ENCODE measurements at places on chromosomes 4 and X. TPM values are rescaled to one million over a fixed set of nuclear protein-coding genes. Genes with fewer than 3 reads are reported as not detected.

- H3K4me3 ChIP-seq, result no peak overlapping the region
- peaks cover 14% of the 10 kb centered on the region for H3K27me3 ChIP-seq
- H3K4me1 ChIP-seq, result no peaks in the 10 kb centered on the region
Measured at GRCh38 chrX:153365670-153366069, 31.7 kb downstream of the ZNF275 start.

TMPRSS11F gene
- polyA plus RNA-seq, result not detected

DNA sequence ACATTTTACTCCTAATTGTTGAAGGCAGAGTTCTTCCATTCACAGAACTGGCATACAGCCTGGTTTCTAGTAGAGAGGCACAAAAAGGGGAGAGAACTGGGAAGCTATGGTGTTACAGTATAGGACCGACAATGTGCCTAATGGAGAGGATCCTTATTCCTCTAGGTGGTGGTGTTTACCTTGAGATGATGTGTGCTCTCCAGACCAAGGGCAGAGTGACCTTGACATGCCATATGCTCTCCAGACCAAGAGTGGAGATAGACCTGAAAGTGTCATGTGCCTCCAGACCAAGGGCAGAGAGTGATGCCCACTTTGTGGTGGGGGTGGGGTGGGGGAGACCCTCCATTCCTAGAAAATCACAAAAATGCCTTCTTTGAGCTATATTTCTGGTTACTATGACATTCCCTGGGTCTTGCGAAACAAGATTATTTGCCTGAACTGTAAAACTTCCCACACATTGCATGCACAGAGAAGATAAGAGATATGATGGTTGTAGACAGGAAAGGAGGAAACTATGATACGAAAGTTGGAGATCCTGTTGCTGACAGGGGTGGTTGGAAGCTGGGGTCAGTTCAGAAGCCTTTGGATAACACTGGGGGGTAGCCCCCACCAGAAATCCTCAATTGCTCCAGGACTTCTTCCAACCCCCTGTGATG is 119.7 kb downstream of the TEX13C start:
- no peaks in the 10 kb centered on the region for H3K36me3 ChIP-seq
- no peak overlapping the region for H3K27ac ChIP-seq
- H3K27me3 ChIP-seq, result no peaks in the 10 kb centered on the region
- no peaks in the 10 kb centered on the region for H3K4me1 ChIP-seq
- no peak overlapping the region for H3K4me3 ChIP-seq

- H3K4me3 ChIP-seq, result no peak overlapping the region
- H3K36me3 ChIP-seq, result peaks cover 11% of the 10 kb centered on the region
- H3K4me1 ChIP-seq, result no peaks in the 10 kb centered on the region
- no peak for DNase-seq
- H3K27ac ChIP-seq, result no peak overlapping the region
- H3K27me3 ChIP-seq, result no peaks in the 10 kb centered on the region
Measured at GRCh38 chr4:119244832-119245231, 32.3 kb downstream of the USP53 start.

- no peak overlapping the region for H3K27ac ChIP-seq
- no peaks in the 10 kb centered on the region for H3K27me3 ChIP-seq
- DNase-seq, result no peak
- H3K36me3 ChIP-seq, result peaks cover 8% of the 10 kb centered on the region
- H3K4me3 ChIP-seq, result no peak overlapping the region
Measured at GRCh38 chr4:2634014-2634413, 97.6 kb downstream of the FAM193A start.

GRCh38 chrX:84339507-84340364 is 151.7 kb upstream of the RPS6KA6 start:
- peaks cover 7% of the 10 kb centered on the region for H3K27me3 ChIP-seq
- H3K36me3 ChIP-seq, result no peaks in the 10 kb centered on the region
- no peak overlapping the region for H3K4me3 ChIP-seq
- H3K27ac ChIP-seq, result no peak overlapping the region
- H3K4me1 ChIP-seq, result no peaks in the 10 kb centered on the region
- DNase-seq, result no peak

GRCh38 chr4:15864651-15865566 is 73.6 kb downstream of the FGFBP1 start:
- no peak for DNase-seq
- H3K4me1 ChIP-seq, result no peaks in the 10 kb centered on the region
- no peak overlapping the region for H3K4me3 ChIP-seq
- peaks cover 3% of the 10 kb centered on the region for H3K27me3 ChIP-seq
- no peaks in the 10 kb centered on the region for H3K36me3 ChIP-seq

- H3K4me3 ChIP-seq, result no peak overlapping the region
- H3K27me3 ChIP-seq, result peaks cover 5% of the 10 kb centered on the region
- H3K4me1 ChIP-seq, result no peaks in the 10 kb centered on the region
- no peak for DNase-seq
- no peaks in the 10 kb centered on the region for H3K36me3 ChIP-seq
- H3K27ac ChIP-seq, result no peak overlapping the region
Measured at GRCh38 chrX:104659005-104659744, 93.2 kb downstream of the IL1RAPL2 start.

OTUD6A gene
- polyA plus RNA-seq, result not detected

GRCh38 chr4:24795666-24796381 is 451 bp downstream of the SOD3 start:
- no peak for DNase-seq
- H3K4me1 ChIP-seq, result peaks cover 2% of the 10 kb centered on the region
- H3K27me3 ChIP-seq, result peaks cover 3% of the 10 kb centered on the region
- no peak overlapping the region for H3K27ac ChIP-seq

DNA sequence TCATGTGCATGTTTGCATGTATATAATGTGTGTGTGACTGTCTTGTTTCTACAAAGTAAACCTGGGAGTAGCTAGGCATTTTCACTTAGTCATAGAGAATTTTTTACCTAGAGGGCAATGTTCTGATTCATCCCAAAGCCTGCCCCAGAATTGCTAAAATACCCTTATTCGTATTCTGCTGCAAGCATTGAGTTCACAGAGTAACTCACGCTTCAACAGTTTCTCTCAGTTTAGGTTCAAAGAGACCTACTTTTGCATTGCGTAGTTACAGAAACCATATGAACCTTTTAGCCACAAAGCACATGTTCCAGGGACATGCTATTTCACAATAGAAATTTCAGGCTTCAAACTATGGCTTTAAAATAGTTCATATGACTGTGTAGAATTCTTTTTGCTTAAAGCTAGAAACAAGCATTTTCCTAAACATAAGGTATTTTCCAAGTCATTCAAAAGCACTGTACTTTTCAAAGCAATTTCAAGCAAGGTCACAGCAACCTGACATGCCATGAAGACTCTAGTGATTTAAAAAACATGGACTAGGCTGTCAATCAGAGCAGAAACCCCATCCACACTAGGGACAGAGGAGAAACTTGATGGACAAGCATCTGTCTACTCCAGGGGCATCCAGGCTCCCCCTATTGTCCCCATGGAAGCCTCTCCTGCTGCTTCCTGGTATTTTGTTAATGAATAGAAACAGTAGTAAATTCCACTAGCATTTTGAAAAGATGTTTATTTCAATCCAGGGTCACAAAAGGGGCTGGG is 81.5 kb upstream of the MAPK10 start:
- no peaks in the 10 kb centered on the region for H3K36me3 ChIP-seq
- H3K27ac ChIP-seq, result no peak overlapping the region
- no peak overlapping the region for H3K4me3 ChIP-seq
- H3K27me3 ChIP-seq, result no peaks in the 10 kb centered on the region
- H3K4me1 ChIP-seq, result no peaks in the 10 kb centered on the region

MID1IP1 gene
- 9.7 TPM for polyA plus RNA-seq

DNA sequence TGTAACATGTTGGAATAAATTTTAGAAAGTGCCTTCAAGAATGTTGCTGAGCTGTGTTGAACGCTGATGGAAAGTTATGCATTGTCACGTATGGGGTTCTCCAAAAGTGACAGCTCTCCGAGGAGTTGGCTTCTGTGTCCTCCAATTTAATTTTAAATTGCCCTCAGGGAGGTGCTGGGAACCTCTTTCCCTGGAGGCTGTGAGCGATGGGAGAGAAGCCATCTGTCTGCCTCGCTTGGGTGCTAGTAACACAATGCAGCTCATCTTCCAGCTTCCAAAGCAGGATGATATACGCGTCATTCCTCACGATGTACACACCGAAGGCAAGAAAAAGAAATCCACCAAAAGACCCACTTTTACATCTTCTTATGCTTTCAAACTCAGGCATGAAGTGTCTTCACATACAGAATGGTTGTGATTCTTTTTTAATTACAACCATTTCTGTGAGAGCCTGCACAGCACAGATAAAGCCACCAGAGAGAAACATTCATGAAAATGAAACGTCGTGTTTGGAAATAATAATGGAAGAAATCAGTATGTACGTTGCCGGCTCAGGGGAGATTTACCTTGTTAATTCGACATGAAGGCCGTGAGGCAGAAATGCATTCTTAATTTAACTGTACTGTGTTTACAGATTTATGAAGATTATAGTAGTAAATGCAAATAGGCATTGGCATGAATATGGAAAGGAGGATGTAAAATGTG is 218.9 kb downstream of the ASMT start:
- no peaks in the 10 kb centered on the region for H3K36me3 ChIP-seq
- no peaks in the 10 kb centered on the region for H3K4me1 ChIP-seq
- no peak overlapping the region for H3K27ac ChIP-seq

- DNase-seq, result no peak
- no peak overlapping the region for H3K27ac ChIP-seq
- H3K4me3 ChIP-seq, result no peak overlapping the region
- no peaks in the 10 kb centered on the region for H3K4me1 ChIP-seq
Measured at GRCh38 chr4:82620126-82620735, 58.4 kb upstream of the TMEM150C start.

- no peak for DNase-seq
- no peaks in the 10 kb centered on the region for H3K36me3 ChIP-seq
- peaks cover 2% of the 10 kb centered on the region for H3K27me3 ChIP-seq
- no peaks in the 10 kb centered on the region for H3K4me1 ChIP-seq
- no peak overlapping the region for H3K4me3 ChIP-seq
Measured at GRCh38 chr4:40479378-40479777, 144.2 kb downstream of the CHRNA9 start.

RAB41 gene
- polyA plus RNA-seq, result not detected

DNA sequence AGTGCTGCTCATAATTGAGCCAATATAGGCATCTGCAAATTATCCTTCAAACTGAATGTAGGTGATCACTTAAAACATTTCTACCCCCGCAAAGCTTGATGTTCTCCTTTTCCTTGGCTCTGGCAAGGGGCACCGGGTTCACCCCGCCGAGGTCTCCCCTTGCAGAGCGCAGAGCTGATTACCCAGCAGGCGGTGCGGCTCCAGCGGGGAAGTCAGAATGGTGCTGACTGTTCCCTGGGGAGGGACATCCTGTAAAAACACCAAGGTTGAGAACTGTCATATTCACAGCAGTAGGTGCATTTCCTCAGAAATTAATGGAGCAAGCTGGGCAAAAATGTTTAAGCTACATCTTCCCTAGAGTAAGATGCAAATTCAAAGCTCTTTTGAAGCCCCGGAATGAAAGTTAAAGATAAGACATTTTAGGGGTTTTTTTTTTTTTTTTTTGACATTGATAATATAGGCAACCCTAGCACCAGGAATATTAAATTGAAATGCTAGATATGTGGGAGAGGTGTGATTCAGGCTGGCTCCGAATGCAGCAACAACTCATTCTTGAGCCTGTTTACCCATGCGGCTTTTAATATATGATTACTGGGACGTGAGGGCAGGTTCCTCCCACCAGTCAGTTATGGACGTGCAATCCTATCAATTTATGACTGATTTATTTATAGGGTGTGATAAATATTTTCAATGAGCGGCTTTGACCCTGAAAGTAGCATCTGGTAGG is 767.3 kb upstream of the TENM3 start:
- H3K27me3 ChIP-seq, result peaks cover 2% of the 10 kb centered on the region
- H3K4me1 ChIP-seq, result no peaks in the 10 kb centered on the region
- H3K4me3 ChIP-seq, result no peak overlapping the region

GRCh38 chr4:85774000-85774399 is 299.1 kb downstream of the ARHGAP24 start:
- no peak overlapping the region for H3K4me3 ChIP-seq
- no peaks in the 10 kb centered on the region for H3K4me1 ChIP-seq
- H3K27ac ChIP-seq, result no peak overlapping the region
- no peak for DNase-seq
- no peaks in the 10 kb centered on the region for H3K36me3 ChIP-seq

UGT2B17 gene
- not detected for polyA plus RNA-seq

- peaks cover 22% of the 10 kb centered on the region for H3K4me1 ChIP-seq
- no peaks in the 10 kb centered on the region for H3K27me3 ChIP-seq
- H3K36me3 ChIP-seq, result no peaks in the 10 kb centered on the region
- DNase-seq, result no peak
Measured at GRCh38 chr4:982291-982690, 4.6 kb upstream of the IDUA start.

DNA sequence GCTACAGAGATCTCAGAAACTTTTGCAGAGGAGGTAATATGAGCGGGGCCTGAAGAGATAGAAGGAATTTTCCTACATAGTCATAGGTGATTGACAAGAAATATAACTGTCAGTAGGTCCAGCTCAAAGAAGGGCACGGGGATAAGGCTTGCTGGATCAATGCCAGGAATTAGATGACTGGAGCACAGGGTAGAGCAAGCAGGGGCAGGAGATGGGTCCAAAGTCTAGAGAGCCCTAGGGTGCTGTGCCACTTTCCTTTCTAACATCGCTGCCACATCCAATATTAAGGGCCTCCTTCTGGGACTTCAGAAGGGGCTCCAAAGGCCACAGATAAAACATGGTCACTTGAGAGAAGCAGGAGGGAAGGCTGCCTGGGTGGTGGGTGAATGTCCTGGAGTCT is 402.2 kb downstream of the MID1IP1 start:
- no peak for DNase-seq
- peaks cover 2% of the 10 kb centered on the region for H3K27me3 ChIP-seq
- H3K27ac ChIP-seq, result no peak overlapping the region
- H3K4me1 ChIP-seq, result no peaks in the 10 kb centered on the region
- H3K36me3 ChIP-seq, result no peaks in the 10 kb centered on the region

GRCh38 chrX:150779385-150779784 is 86.2 kb downstream of the MTMR1 start:
- no peaks in the 10 kb centered on the region for H3K4me1 ChIP-seq
- peaks cover 4% of the 10 kb centered on the region for H3K36me3 ChIP-seq
- no peak overlapping the region for H3K27ac ChIP-seq
- H3K27me3 ChIP-seq, result no peaks in the 10 kb centered on the region
- no peak overlapping the region for H3K4me3 ChIP-seq
- DNase-seq, result no peak

DNA sequence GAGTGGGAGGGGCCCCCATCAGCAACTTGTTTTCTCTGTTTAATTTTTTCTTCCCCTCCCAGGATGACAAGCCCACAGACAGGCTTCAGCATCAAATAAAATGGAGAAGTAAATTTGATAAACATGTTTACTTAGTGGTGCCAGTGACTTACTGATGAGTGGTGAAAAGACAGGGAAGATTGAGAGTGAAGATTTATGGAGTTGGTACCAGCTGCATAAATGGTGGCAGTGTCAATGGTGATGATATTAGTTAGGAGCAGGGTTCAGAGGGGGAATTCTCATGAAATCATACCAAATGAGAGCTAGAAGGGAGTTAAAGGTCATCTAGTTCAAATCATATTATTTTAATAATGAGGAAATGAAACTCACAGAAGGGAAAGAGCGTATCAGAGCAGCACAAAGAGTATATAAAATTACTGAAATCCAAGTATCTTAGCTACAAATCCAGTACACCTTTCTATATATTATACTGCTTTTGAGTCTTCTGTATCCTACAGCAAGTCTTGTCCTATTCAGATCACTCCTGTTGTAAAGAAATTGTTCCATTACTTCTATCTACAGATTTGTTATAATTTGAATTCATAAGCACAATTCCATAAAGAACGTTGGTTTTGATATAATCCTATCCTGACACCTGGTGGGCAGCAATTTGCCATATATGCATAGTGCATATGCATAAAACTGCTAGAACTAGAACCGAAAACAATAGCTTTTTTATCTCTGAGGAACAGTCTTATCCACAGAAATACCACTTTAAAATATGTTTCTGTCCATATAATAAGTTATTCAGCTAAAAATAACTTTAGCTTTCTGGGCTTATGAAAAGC is 5.0 kb downstream of the P2RY10 start:
- H3K4me3 ChIP-seq, result no peak overlapping the region
- peaks cover 60% of the 10 kb centered on the region for H3K4me1 ChIP-seq
- no peak for DNase-seq
- H3K27me3 ChIP-seq, result no peaks in the 10 kb centered on the region
- peaks cover 7% of the 10 kb centered on the region for H3K36me3 ChIP-seq
- H3K27ac ChIP-seq, result peak overlapping the region; percentile 70

Data from immature natural killer cell (primary cell).